Vagina (tissue), 2 donors: ENCODE measurements at places on chromosomes 6 and 20.

- DNase-seq, result no peak
Observed at GRCh38 chr6:4503700-4504099, 272.5 kb upstream of the CDYL start.

DNA sequence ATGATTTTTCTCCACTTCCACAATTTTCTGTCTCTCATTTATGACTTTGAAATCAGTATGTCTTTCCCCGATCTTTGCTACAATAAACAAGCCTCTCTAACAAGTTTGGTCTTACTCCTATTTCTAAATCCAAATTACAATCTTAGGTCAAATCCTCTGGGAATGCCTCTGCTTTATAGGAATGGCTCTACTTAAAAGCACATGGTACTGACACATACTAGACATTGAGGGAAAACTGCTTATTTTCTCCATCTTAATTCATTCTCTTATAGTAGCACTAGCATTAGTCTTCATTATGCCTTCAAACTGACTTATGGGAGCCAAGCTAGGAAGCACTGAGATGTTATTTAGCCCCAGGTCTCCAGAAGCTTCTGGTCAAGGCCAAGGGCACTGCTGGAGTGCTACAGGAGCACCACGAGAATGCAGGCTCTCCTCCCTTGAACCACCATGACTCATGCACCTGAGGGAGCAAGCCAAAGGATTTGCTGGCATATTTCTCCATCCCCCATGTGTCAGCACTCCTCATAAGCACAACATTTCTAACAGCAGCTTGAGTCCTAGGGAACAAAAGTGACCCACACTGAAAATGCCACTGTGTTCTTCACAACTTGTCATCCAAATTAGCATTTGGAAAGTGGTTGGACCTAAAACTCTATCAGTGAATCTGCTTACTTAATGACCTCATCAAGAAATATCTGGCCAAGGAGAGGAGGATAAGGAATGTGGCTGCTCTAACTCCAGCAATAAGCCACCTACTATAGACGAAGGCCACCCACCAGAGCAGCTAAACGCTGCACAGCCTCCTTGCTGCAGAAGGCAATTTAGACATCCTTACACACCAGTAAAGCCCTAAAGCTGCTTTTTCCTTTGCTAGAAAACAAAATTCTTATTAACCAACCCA is 156.8 kb upstream of the KCNQ5 start:
- DNase-seq, result no peak

GRCh38 chr6:19354181-19354580 is 483.0 kb upstream of the ID4 start:
- no peak for DNase-seq

- DNase-seq, result no peak
Observed at GRCh38 chr6:130018744-130019325, 454 bp downstream of the L3MBTL3 start.

- DNase-seq, result no peak
Observed at GRCh38 chr6:21648475-21649050, 55.0 kb downstream of the SOX4 start.

- DNase-seq, result no peak
Observed at GRCh38 chr20:46305331-46305972, 2.8 kb downstream of the CDH22 start.

GRCh38 chr6:46288835-46289234 is 118.1 kb upstream of the ENPP5 start:
- DNase-seq, result no peak

GRCh38 chr6:4660377-4661321 is 115.6 kb upstream of the CDYL start:
- peak; percentile 81 for DNase-seq

- no peak for DNase-seq
Observed at GRCh38 chr6:131003488-131004386, 59.3 kb downstream of the EPB41L2 start.

- DNase-seq, result no peak
Observed at GRCh38 chr6:41430875-41431274, 95.5 kb downstream of the NCR2 start.

DNA sequence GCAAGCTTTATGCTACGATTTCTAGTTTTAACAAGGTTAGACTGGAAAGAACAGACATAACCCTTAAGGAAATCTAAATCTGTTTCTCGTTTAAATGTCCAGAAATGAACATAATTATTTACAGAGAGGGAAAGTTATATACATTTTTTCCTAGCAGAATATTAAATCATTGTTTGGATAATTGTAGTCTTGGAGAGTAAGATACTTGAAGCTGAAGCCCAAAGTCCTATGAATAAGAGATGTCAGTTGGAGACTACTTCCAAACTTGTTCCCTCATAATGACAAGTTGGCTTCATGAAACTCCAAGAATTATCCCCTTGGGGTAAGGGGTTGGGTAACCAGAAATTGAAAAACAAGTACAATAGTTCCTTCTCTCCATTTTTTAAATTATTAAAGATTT is 911.1 kb upstream of the MAN1A1 start:
- DNase-seq, result no peak

DNA sequence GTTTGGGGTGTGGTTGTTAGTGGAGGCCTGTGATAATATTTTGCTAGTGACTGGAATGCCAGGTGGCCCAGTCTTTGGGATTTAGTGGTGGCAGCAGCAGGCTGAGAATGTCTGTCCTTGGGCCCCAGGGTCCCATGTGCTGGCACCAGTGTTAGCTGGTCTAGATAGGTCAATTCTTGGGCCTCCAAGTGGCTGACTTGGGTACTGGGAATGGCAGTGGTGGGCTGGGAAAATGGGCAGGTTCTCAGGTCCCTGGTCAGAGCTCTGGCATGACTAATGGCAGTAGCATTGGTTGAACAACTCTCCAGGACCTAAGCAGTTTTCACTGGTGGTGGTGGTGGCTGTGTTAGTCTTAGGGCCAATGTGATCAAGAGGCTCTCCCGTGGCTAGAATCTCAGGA is 50.3 kb downstream of the OLIG3 start:
- no peak for DNase-seq

DNA sequence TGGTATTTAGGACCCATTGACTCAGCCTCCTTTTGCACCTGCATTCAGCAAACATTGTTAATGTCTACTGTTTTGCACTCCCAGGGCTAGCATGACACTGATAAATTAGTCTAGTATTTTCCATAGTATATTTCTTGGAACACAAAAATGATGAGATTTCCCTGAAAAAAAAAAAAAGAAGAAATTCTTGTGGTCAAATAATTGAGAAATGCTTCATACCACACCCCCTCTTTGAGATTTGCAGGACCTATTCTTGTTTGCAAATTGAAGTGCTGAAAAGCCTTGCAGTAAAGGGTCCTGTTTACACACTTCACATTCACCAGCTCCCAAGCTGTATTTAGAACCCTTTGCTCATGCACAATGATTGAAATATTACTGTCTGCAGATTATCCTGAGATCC is 36.3 kb upstream of the CLIC5 start:
- no peak for DNase-seq

GRCh38 chr6:69408886-69409285 is 387.9 kb downstream of the LMBRD1 start:
- no peak for DNase-seq

- DNase-seq, result no peak
Observed at GRCh38 chr20:47137231-47137870, 219.1 kb downstream of the ZMYND8 start.

DNA sequence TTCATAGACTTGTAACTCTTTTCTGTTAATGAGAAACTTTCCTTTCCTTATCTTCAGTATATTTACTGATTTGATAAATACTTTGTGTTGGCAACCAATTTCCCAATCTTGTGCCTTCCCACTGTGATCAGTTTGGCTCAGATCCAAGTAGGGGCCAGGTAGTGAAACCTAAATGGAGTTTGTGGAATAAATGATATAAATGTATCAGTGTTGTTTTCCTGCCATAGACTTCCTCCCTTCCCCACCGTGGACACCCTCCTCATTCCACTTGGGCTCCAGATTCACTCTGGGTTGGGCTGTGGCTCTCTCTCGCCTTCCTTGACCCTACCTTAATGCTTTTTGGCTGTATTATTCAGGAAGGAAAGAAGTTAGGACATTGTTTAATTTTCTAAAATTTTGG is 1.3 kb downstream of the ZKSCAN3 start:
- no peak for DNase-seq

GRCh38 chr20:32244150-32244823 is 33.2 kb upstream of the KIF3B start:
- DNase-seq, result no peak

DNA sequence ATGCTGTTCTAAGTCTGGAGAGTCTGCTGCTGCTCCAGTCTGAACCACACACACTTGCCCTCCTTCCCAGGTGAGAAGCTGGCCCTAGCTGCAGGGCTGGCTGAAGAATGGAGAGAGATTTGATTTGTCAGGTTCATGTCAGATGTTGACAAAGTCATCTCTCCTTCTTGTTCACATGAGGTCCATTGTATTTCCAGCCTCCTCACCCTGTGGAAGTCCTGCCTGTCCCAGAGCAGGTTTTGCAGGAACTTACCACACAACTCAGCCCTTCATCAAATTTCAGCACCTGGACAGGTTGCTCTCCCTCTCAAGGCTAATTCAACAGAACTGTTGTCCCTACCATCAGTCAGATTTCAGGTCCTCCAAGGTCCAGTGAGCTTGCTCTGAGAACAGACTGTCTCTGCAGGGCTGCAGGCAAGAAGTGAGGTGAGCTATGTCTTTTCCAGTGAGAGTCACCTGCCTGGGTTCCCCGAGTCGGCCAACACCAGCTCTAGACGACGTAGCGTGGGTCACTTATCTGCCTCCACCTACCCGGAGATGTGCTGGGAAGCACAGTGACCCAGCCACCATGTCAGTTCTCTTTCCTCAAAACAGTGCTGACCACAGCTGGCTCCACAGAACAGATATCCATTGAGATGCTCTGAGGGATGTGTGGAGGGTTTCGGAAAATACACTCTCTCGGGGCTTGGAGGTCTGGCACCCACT is 58.0 kb upstream of the CD93 start:
- no peak for DNase-seq

DNA sequence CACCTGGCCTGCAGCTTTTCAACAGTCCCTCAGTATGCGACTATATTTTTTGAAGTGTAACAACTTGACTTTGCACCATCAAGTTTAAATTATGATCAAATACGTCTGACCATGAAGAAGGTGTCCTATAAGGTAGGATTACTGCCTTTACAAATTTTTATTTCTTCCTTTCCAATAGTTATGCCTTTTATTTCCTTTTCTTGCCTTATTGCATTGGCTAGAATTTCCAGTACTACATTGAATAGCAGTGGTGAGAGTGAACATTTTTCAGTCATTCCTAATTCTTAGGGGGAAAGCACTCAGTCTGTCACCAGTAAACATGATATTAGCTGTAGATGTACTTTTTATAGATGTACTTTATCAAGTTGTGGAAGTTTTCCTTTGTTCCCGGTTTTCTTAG is 81.4 kb downstream of the IRAK1BP1 start:
- DNase-seq, result no peak

DNA sequence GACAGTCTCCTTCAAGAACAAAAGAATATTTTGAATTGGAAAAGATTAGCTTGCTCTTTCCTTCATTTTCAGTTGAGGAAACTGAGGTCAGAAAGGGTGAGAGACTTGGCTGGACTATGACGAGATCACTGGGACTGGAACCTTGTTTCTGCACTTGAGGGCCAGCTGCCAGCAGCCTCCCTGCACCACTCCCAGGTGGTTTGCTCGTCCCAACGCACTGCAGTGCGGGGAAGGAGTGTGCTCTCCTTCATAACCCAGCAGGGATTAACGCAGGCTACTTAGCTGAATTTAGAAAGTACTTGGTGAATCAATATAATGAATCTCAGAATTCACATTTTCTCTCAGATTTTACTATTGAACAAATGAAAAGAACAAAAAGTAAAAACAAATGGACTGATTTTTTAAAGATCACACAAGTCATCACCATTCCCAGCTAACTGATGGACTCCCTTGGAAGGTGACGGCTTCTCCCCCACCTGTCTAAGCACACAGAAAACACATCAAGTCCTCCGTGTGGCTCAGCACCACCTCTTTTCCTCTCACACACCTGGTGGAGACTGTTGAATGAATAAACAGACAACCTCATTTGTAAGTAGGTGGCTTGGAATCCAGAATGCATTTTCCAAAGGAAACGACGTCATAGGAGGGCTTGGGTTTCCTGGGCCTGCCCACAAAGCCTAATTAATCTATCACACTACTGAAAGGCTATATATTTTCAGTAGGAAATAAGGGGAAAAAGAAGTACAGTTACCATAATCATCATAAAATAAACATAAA is 121.0 kb downstream of the QRSL1 start:
- DNase-seq, result no peak

- no peak for DNase-seq
Observed at GRCh38 chr6:15781890-15782289, 119.1 kb upstream of the DTNBP1 start.

DNA sequence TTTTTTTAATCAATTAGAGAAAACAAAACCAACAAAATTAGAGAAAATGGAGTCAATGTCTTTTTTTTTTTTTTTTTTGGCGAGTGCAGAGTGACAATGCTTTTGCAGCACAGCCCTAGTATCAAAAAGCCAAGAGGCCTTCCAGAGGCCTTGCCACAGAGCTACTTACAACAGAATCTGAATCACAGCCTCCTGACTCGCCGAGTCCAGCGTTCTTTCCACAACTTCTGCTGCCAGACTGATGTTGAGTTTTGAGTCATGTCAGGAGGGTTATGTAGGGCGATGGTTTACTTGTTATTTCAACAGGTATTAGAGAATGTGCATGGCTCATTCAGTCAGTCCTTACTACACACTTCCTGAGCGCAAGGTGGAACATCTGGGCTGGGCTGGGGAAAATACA is 88.6 kb downstream of the FNDC1 start:
- no peak for DNase-seq

DNA sequence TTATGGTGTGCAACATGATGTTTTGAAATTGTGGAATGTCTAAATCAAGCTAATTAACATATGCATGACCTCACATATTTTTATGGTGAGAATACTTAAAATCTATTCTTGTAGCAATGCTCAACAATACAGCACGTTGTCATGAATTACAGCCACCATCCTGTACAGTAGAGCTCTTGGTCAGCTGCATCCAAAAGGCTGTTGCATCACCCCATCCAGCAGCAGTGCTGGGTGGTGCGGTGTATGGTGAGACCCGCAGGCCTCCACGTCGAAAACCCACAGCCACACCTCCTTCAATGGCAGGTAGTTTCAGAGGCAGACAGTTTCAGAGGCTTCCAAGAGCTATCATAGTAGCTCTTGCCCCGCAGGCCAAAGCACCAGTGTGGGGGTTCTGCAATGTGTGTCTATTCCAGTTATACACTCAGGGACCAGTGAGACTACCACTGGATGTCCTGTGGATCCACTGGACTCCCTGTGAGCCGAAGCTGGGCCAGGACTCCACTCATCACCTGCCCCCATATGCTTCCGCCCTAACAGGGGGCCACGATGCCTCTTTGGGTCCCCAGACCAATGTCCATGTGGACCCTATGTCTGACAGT is 23.4 kb downstream of the PACSIN1 start:
- no peak for DNase-seq

DNA sequence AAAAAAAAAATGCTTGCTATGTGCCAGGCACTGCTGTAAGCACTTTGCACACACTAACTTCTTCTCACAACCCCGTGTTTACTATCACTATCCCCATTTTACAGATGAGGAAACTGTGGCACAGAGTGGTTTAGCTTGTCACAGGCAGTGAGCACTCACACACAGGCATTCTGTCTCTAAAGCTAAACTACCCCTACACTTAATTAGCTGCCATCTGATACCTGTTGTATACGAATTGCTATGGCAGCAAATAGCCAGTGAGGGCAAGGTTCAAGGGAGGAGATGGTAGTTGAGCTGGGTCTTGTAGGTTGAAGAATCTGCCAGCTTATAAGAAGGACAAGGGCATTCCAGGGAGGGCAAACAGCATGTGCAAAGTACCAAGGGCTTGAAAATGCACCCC is 5.2 kb downstream of the TNNC2 start:
- no peak for DNase-seq

- no peak for DNase-seq
Observed at GRCh38 chr20:37007898-37008649, 56.6 kb upstream of the SAMHD1 start.

- DNase-seq, result no peak
Observed at GRCh38 chr6:149134511-149134933, 183.0 kb upstream of the TAB2 start.
